ENCODE measurements at places on chromosomes 5 and 9.

- no peaks in the 10 kb centered on the region for H3K36me3 ChIP-seq
- H3K4me3 ChIP-seq, result no peak overlapping the region
- H3K27me3 ChIP-seq, result no peaks in the 10 kb centered on the region
- H3K4me1 ChIP-seq, result no peaks in the 10 kb centered on the region
Observed at GRCh38 chr9:25003686-25004085, 458.0 kb upstream of the IZUMO3 start.

GRCh38 chr5:11171236-11171635 is 410.2 kb upstream of the DAP start:
- DNase-seq, result no peak
- H3K4me1 ChIP-seq, result peaks cover 17% of the 10 kb centered on the region
- H3K36me3 ChIP-seq, result peaks cover 4% of the 10 kb centered on the region
- H3K27me3 ChIP-seq, result no peaks in the 10 kb centered on the region
- H3K4me3 ChIP-seq, result no peak overlapping the region

DNA sequence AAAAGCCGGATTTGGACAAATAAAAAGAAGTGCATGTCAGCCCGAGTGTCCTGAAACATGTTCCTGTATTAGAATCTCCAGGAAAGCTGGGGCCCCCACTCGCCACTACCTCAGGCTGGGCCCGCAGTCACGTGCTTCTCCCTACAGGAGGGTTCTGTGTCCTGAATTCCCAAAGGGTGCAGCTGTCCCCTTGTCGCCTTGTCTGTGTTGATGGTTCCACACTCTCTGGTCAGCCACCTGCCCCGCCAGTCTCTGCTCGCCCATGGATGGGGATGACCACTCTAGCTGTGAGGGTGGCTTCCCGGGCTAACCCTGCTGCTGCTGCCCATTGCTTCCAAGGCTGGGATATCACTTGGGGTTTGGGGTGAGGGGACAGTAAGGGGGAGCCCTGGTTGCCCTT is 3.1 kb upstream of the TMEM250 start:
- no peaks in the 10 kb centered on the region for H3K4me1 ChIP-seq
- no peaks in the 10 kb centered on the region for H3K36me3 ChIP-seq
- no peak overlapping the region for H3K27ac ChIP-seq
- DNase-seq, result no peak

GRCh38 chr5:134554319-134555222 is 29.1 kb downstream of the JADE2 start:
- H3K27ac ChIP-seq, result peak overlapping the region; percentile 92
- peaks cover 26% of the 10 kb centered on the region for H3K4me1 ChIP-seq
- H3K27me3 ChIP-seq, result no peaks in the 10 kb centered on the region
- H3K36me3 ChIP-seq, result no peaks in the 10 kb centered on the region
- DNase-seq, result no peak

- H3K4me1 ChIP-seq, result peaks cover 57% of the 10 kb centered on the region
- H3K4me3 ChIP-seq, result no peak overlapping the region
- DNase-seq, result no peak
- H3K27me3 ChIP-seq, result no peaks in the 10 kb centered on the region
- peaks cover 7% of the 10 kb centered on the region for H3K36me3 ChIP-seq
Observed at GRCh38 chr5:180522330-180522729, 28.2 kb downstream of the CNOT6 start.

DNA sequence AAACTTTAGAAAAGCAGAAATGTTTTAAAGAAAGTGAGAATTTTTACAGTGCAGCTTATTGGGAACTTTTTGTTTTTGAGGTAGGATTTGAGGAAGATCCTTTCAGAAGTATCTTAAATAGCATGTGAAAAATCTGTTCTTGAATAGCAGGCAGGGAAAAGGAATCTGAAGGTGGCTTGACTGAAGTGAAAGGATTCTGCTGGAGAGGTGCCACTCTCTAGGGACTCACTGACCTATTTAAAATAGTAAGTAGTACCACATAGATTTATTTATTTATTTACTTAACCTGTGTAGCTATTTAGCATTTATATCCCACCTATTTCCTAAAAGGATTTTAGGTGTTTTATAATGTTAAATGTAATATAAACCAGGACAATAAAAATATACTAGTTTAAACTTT is 69.1 kb downstream of the NIPBL start:
- peaks cover 17% of the 10 kb centered on the region for H3K4me1 ChIP-seq
- H3K4me3 ChIP-seq, result no peak overlapping the region
- no peak for DNase-seq
- H3K27me3 ChIP-seq, result no peaks in the 10 kb centered on the region

GRCh38 chr5:31554552-31554951 is 22.5 kb downstream of the C5orf22 start:
- no peak for DNase-seq
- no peak overlapping the region for H3K27ac ChIP-seq
- H3K36me3 ChIP-seq, result peaks cover 21% of the 10 kb centered on the region
- H3K4me1 ChIP-seq, result no peaks in the 10 kb centered on the region
- H3K27me3 ChIP-seq, result no peaks in the 10 kb centered on the region

- H3K4me3 ChIP-seq, result no peak overlapping the region
- peaks cover 3% of the 10 kb centered on the region for H3K4me1 ChIP-seq
- no peak for DNase-seq
- H3K27me3 ChIP-seq, result peaks cover 7% of the 10 kb centered on the region
- no peaks in the 10 kb centered on the region for H3K36me3 ChIP-seq
- no peak overlapping the region for H3K27ac ChIP-seq
Observed at GRCh38 chr5:151295138-151295537, 8.4 kb downstream of the SLC36A3 start.

DNA sequence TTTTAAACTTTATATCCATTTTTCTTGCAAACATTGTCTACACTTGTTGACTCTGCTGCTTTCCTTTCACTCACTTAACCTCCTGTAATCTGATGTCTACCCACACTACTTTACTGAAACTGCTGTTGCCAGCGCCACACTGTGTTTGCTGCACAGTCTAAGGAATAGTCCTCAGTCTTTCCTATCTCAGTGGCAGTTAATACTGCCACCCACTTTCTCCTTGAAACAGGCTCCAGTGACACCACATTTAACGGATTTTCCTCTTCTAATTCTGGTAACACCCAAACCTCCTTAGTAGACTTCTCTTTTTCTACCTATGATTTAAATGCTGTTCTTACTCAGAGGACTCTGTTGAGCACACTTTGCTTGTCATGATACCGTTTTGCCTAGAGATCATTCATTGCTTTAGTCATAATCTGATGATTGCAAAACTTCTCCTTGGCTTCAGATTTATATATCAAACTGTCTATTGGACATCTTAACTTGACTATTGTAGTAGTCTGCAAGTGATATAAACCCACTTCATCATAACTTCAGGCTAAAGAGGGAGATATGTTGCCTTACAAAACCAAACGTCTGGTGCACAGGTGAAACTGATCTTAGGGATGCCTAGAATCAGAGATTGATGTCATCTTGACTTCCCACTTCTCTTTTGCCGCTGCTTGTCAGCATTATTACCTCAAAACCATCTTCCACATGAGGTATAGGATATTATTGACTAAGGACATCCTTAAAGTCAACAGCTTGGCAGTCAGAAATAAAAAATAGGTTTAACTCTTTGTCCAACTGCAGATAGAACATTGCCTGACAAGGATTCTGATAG is 94.1 kb downstream of the CDC42SE2 start:
- no peak for DNase-seq
- no peak overlapping the region for H3K27ac ChIP-seq
- H3K4me1 ChIP-seq, result no peaks in the 10 kb centered on the region

GRCh38 chr9:103427696-103428095 is 432.6 kb downstream of the CYLC2 start:
- H3K4me3 ChIP-seq, result no peak overlapping the region
- no peaks in the 10 kb centered on the region for H3K36me3 ChIP-seq
- no peaks in the 10 kb centered on the region for H3K27me3 ChIP-seq
- no peak overlapping the region for H3K27ac ChIP-seq

DNA sequence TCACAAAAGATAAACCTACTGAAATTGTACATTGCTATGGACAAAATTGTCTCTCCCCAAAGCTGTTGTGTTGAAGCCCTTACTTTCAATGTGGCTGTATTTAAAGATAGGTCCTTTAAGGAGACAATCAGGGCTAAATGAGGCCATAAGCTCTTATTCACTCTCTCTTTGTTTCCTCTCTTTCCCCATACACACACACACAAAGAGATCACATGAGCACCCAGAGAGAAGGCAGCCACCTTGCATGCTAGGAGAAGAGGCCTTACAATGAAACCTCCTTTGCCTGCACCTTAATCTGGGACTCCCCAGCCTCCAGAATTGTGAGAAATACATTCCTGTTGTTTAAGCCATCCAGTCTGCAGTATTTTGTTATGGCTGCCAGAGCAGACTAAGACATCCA is 1295.6 kb upstream of the CDH6 start:
- peak overlapping the region; percentile 65 for H3K27ac ChIP-seq
- H3K27me3 ChIP-seq, result no peaks in the 10 kb centered on the region
- H3K4me1 ChIP-seq, result peaks cover 8% of the 10 kb centered on the region
- no peak for DNase-seq

GRCh38 chr9:2050236-2050635 is 35.1 kb downstream of the SMARCA2 start:
- no peak overlapping the region for H3K27ac ChIP-seq
- peaks cover 4% of the 10 kb centered on the region for H3K36me3 ChIP-seq
- no peak for DNase-seq
- H3K4me1 ChIP-seq, result peaks cover 8% of the 10 kb centered on the region
- H3K4me3 ChIP-seq, result no peak overlapping the region
- H3K27me3 ChIP-seq, result peaks cover 84% of the 10 kb centered on the region

DNA sequence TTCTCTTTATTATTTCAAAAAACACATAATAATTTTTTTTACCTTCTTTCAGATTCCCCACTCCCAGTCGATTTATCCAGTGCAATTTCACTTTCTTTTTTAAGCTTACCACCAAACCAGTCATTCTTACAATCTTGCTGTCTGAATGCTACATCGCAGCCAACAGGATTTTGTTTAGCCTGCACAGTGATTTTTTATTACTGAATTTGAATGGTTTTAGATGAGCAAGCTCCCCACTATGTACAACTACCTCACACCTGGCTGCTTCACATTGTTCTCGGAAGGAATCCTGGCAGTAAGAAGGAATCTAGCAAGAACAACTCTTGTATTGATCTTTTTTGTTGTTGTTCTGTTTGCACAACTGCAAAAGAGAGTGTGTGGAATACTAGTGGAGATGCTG is 668.1 kb upstream of the WWC1 start:
- DNase-seq, result no peak
- H3K27ac ChIP-seq, result no peak overlapping the region
- no peak overlapping the region for H3K4me3 ChIP-seq
- H3K27me3 ChIP-seq, result no peaks in the 10 kb centered on the region

DNA sequence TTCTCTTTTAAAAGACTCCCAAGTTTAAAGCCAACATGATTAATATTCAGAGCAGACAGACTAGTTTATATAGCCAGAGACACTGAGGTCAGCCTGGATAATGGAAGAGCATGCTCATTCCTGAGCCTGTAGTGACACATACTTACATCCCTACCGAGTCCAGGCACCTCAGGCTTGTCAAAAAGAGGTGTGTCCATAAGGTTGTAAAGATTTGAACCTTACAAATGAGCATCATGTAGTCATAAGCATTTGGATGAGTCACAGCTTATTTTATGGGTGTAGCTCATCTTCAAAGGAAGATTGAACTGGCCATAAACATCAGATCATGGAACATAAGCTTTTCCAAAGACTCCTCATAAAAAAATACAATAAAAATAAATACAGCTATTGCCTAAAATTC is 333.5 kb downstream of the EFNA5 start:
- no peak for DNase-seq
- peaks cover 6% of the 10 kb centered on the region for H3K4me1 ChIP-seq
- H3K27me3 ChIP-seq, result no peaks in the 10 kb centered on the region
- no peak overlapping the region for H3K27ac ChIP-seq

- no peaks in the 10 kb centered on the region for H3K27me3 ChIP-seq
- no peak for DNase-seq
- no peak overlapping the region for H3K27ac ChIP-seq
- H3K36me3 ChIP-seq, result no peaks in the 10 kb centered on the region
- H3K4me1 ChIP-seq, result peaks cover 17% of the 10 kb centered on the region
Observed at GRCh38 chr9:129211686-129212085, 33.6 kb upstream of the IER5L start.

DNA sequence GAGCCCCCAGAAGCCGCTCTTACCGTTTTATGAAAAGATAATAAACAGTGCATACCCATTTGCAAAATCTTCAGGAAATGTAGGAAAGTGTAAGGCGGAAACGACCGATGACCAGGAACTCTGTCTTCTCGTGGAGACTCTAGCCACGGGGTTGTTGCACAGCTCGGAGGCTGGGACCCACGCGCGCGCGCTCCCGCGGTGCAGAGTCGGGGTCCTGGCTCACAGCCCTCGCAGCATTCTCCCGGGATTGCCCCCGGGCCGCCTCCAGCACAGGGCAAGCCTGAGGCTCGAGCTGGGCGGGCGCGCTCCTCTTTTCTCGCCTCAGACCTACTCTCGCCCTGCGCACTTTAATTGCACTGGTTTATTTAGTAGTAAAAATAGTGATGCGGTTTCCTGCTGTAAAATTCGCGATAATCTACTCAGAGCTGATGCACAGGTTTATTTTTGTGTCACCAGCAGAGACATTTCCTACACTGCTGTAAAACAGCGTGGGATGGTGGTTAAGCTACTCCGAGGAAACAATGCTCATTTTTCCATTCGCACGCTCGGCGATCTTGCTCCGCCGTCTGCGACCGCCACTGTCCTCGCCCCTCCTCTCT is 15.5 kb downstream of the TRIM7 start:
- peak overlapping the region; percentile 99 for H3K4me3 ChIP-seq
- peaks cover 46% of the 10 kb centered on the region for H3K4me1 ChIP-seq
- peaks cover 15% of the 10 kb centered on the region for H3K36me3 ChIP-seq
- peak; percentile 40 for DNase-seq

DNA sequence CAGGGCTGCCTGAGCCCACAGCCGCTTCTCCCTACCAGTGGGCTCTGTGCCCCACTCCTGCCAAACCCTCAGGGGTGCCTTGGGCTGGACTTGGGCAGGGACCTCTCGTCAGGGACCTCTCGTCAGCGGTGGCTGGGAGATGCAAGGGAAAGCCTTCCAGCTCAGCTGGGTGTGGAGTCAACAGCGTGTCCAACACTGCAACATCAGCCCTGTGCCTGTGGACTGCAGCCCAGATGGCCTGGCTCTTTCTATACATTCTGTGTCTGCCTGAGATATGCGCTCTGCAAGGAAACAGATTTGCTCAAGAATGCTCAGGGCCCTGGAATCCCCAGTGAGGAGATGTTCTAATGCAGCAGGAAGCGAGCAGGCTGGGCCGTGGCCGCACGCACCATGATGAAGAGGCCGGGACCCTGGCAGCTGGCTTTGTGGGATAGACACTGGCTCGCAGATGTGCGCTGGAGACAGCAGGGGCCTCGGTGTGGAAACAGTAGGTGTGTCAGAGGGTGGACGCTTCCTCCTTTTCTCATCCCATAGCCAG is 85.0 kb upstream of the COL5A1 start:
- H3K27me3 ChIP-seq, result no peaks in the 10 kb centered on the region
- H3K36me3 ChIP-seq, result no peaks in the 10 kb centered on the region
- H3K27ac ChIP-seq, result no peak overlapping the region
- H3K4me1 ChIP-seq, result peaks cover 4% of the 10 kb centered on the region
- DNase-seq, result no peak

- peak; percentile 23 for DNase-seq
- peak within 1 kb of the TSS; percentile 53 for H3K27ac ChIP-seq
- peak within 1 kb of the TSS; percentile 90 for H3K4me3 ChIP-seq
- peaks cover 27% of the 10 kb centered on the region for H3K4me1 ChIP-seq
- no peaks in the 10 kb centered on the region for H3K36me3 ChIP-seq
Observed at GRCh38 chr9:35791297-35791921, at the start of gene NPR2. TSS of gene NPR2 (plus strand) at chr9:35791591. CDS start at chr9:35792409, 818 bp downstream.
